ENCODE measurements at places on chromosomes 2 and 18. TPM values are rescaled to one million over a fixed set of nuclear protein-coding genes. Genes with fewer than 3 reads are reported as not detected.

DNA sequence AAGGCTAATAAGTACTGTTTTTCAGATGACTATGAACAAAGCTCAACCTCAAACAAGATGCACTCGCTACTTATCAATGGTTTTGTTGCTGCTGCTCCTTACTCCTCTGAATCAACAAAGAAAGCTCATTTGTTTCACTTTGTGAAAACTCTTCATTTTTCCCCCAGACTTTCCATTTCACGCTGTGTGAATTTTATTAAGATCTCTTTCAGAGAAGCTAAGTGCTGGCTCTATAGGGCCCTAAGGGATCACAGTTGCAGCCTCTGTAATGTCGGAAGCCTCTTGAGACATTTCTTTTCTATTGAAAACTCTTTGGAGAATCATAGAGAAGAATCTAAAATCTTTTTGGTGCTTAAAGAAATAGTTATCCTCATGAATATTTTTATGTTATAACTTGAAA is 209.8 kb downstream of the CD226 start:
- H3K27ac ChIP-seq: no peak overlapping the region
- no peaks in the 10 kb centered on the region for H3K27me3 ChIP-seq
- DNase-seq: no peak
- no peaks in the 10 kb centered on the region for H3K36me3 ChIP-seq
- no peaks in the 10 kb centered on the region for H3K4me1 ChIP-seq
- H3K4me3 ChIP-seq: no peak overlapping the region

DNA sequence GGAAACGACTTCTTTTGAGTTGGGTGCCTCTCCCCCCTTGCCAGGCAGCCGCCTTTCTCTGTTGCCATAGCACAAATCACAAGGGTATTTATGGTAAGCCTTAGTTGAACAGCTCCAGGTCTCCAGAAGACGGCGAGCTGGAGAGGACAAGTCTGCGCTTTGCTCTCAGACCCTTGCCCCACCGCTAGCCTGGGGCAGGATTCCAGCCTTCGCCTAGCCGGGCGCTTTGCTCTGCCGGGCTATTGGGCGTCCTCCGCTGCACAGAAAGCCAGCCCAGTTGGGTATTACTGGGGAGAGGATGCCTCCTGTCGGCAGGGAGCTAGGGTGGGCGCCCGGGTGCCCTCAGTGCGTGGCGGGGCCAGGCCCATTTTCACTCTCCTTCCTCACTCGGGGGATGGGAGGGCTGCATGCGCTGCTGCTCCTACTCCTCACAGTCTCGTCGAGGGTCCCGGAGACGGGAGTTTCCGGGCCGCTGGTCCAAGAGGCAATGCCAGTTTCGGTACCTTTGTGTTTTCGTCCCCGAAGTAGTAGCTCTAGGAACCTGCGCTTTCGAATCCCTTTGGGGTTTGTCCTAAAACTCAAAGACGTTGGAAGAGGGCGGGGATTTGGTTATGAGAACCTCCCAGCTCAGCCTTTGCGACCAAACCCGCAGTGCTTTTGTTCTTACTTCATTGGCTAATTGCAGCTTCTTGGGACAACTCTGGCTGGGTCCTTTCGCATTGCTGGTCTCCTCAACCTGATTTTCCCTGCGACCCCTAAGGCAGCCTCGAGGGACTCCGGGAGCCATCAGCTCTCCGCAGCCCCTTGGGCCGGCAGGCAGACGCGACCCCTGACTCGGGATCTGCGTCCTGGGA is 3.6 kb upstream of the DLX2 start:
- H3K27me3 ChIP-seq: no peaks in the 10 kb centered on the region
- no peaks in the 10 kb centered on the region for H3K36me3 ChIP-seq
- H3K27ac ChIP-seq: no peak overlapping the region
- no peak for DNase-seq
- no peak overlapping the region for H3K4me3 ChIP-seq

Gene EPB41L3
- 7.1 TPM for total RNA-seq

GRCh38 chr2:191618786-191619185 is 59.1 kb upstream of the NABP1 start:
- H3K36me3 ChIP-seq: no peaks in the 10 kb centered on the region
- H3K27me3 ChIP-seq: no peaks in the 10 kb centered on the region
- H3K27ac ChIP-seq: peak overlapping the region; percentile 57
- no peak overlapping the region for H3K4me3 ChIP-seq

Gene TMEM127
- total RNA-seq: 43.3 TPM

DNA sequence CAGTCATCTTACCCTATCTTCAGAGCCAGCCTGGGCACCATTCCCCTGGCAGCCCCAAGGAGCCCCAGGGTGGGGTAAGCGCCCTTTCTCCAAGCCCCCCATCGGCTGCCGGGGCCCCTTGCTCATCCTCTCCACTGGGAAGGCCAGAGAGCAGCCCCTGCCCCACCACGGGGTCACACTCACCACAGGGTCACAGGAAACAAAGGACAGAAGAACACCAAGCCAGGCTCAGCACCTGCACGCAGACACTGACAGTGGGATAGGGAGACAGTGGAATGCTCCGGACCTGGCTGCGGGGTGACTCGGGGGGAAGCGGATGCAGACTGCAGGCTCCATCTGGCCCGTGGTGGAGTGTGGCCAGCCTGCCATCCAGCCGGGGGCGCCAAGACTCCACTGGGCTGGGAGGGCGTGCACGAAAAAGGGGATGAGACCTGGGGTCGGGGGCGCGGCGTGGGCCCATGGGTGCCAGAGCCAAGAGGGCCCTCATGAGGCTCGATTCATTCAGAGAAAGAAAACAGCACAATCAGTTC is 21.1 kb downstream of the HDAC4 start:
- no peaks in the 10 kb centered on the region for H3K4me1 ChIP-seq
- DNase-seq: no peak
- H3K27me3 ChIP-seq: no peaks in the 10 kb centered on the region
- no peak overlapping the region for H3K27ac ChIP-seq
- H3K4me3 ChIP-seq: no peak overlapping the region

Gene PARD3B
- total RNA-seq: 66.5 TPM

- H3K36me3 ChIP-seq: no peaks in the 10 kb centered on the region
- no peaks in the 10 kb centered on the region for H3K27me3 ChIP-seq
- H3K27ac ChIP-seq: no peak overlapping the region
Observed at GRCh38 chr2:217743407-217743806, 259.4 kb downstream of the TNS1 start.

Gene RAPGEF4
- total RNA-seq: 0.98 TPM

Gene PLEKHH2
- 0.28 TPM for total RNA-seq

- H3K36me3 ChIP-seq: no peaks in the 10 kb centered on the region
- no peak overlapping the region for H3K4me3 ChIP-seq
- no peaks in the 10 kb centered on the region for H3K27me3 ChIP-seq
- no peaks in the 10 kb centered on the region for H3K4me1 ChIP-seq
Observed at GRCh38 chr2:230496891-230497290, 80.9 kb downstream of the SP100 start.

DNA sequence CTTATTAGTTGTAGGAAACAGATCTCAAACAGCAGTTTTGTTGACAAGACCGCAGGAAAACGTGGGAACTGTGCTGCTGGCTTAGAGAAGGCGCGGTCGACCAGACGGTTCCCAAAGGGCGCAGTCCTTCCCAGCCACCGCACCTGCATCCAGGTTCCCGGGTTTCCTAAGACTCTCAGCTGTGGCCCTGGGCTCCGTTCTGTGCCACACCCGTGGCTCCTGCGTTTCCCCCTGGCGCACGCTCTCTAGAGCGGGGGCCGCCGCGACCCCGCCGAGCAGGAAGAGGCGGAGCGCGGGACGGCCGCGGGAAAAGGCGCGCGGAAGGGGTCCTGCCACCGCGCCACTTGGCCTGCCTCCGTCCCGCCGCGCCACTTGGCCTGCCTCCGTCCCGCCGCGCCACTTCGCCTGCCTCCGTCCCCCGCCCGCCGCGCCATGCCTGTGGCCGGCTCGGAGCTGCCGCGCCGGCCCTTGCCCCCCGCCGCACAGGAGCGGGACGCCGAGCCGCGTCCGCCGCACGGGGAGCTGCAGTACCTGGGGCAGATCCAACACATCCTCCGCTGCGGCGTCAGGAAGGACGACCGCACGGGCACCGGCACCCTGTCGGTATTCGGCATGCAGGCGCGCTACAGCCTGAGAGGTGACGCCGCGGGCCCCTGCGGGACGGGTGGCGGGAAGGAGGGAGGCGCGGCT is at the start of gene TYMS:
Gene TYMS (plus strand): TSS at position 343 of the 690 bp plus-strand sequence. CDS start 90 bp downstream, at position 433.
- H3K4me1 ChIP-seq: no peaks in the 10 kb centered on the region
- DNase-seq: peak; percentile 88
- H3K27me3 ChIP-seq: no peaks in the 10 kb centered on the region

Gene MEP1B
- total RNA-seq: not detected

DNA sequence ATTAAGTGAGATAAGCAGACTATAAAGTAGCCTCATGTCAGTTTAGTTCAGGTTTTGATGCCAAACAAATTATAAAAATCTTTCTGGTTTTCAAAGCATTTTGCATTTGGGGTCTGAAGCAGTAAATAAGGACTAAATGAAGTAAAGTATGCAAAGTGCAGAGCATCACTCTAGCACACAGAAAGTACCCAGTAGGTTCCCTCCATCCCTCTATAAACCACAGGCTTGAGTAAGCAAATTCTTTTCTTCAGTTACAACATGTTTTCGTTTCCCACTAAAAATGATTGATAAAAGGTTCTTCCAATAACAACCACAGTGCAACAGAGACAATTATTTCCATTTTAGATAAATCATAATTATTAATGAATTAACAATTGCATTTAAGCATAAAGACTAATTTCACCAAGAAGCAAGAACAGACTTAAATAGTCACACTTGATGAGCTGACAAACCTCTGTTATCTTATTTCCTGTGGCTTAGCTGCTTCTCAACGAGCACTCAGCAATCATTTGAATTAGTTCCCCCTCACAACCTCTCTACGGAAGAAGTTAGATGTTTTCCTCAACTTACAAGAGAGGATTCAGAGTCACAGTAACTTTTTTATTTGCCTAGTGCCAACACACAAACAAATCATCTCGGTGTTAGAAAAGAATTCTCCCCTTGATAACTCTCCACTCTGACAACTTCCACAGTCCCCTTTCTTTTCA is 249.8 kb downstream of the NBAS start:
- DNase-seq: no peak
- H3K27ac ChIP-seq: no peak overlapping the region
- H3K36me3 ChIP-seq: no peaks in the 10 kb centered on the region
- H3K4me3 ChIP-seq: no peak overlapping the region

DNA sequence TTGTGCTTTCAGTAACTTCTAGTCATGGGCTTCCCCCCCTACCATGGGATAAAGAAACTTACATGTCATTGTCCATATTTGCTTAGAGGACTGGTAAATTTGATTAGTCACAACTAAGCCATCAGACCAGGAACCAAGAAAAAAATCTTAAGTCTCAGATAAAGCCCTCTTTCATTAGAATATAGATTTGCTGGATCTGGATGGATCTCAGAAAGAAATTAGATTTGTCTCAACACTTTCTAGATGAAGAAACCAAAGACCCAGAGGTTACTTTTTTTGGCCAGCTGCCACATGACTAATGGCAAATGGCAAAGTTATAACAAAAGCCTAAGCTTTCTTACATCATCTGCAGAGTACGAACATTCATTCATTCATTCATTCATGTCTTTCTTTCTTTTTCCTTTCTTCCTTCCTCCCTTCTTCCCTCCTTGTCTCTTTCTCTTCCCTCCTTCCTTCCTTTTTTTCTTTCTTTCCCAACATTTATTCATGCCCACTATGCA is 60.2 kb downstream of the CDCA7 start:
- H3K36me3 ChIP-seq: no peaks in the 10 kb centered on the region
- H3K4me1 ChIP-seq: no peaks in the 10 kb centered on the region
- no peak overlapping the region for H3K27ac ChIP-seq
- H3K4me3 ChIP-seq: no peak overlapping the region

- no peaks in the 10 kb centered on the region for H3K4me1 ChIP-seq
- H3K4me3 ChIP-seq: no peak overlapping the region
- H3K27me3 ChIP-seq: no peaks in the 10 kb centered on the region
- no peak overlapping the region for H3K27ac ChIP-seq
- H3K36me3 ChIP-seq: no peaks in the 10 kb centered on the region
Observed at GRCh38 chr2:58891828-58892377, 650.8 kb upstream of the FANCL start.

DNA sequence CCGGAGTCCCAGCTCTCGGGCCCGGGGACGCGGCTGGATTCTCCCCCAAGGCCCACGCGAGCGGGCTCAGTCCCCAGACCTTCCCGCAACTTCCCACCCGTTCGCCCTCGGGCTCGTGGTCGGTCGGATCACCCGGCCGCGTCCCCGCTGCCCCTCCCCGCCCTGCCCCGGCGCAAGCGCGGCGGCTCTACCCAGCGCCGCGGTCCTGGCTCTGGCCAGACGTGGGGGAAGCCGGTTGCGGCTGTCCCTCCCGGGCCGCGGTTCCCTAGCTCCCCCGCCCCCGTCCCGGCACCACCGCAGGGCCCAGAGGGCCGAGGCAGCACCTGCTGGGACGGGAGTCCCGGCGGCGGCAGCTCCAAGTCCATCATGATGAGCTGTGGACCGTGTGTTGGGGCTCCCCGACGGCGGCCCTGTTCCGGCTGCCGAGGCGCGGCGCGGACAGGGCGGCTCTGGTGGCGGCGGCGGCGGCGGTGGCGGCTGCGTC is 276 bp downstream of the NFE2L2 start:
- H3K27me3 ChIP-seq: no peaks in the 10 kb centered on the region
- H3K4me1 ChIP-seq: peaks cover 40% of the 10 kb centered on the region
- DNase-seq: peak; percentile 43
- no peaks in the 10 kb centered on the region for H3K36me3 ChIP-seq

Gene TCF7L1
- 27.7 TPM for total RNA-seq

GRCh38 chr2:181851726-181852125 is 39.8 kb upstream of the ITPRID2 start:
- H3K27me3 ChIP-seq: no peaks in the 10 kb centered on the region
- H3K36me3 ChIP-seq: no peaks in the 10 kb centered on the region
- DNase-seq: no peak

GRCh38 chr18:9734189-9734588 is 26.1 kb downstream of the RAB31 start:
- H3K4me3 ChIP-seq: no peak overlapping the region
- no peaks in the 10 kb centered on the region for H3K36me3 ChIP-seq
- peaks cover 42% of the 10 kb centered on the region for H3K4me1 ChIP-seq
- DNase-seq: peak; percentile 61
- peak overlapping the region; percentile 94 for H3K27ac ChIP-seq

DNA sequence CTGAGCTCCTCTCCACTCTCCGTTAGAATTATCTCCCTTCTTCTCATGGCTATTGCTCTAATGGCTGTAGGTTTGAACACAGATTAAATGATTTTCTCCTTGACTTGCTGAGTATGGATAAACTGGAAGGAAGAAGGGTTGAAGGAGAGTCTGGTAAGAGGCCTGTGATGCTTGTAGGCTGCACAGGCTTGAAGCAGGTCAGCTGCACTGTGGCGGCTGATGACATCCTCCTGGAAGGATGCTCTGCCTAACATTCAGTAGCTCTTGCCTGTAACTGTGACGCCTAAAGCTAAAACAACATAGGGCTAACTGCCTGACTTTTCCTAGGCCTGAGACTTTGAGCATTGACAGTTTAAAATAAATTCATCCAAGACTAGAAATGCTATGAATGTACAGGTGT is 166.3 kb downstream of the MREG start:
- DNase-seq: no peak
- H3K36me3 ChIP-seq: no peaks in the 10 kb centered on the region
- no peak overlapping the region for H3K4me3 ChIP-seq
- no peaks in the 10 kb centered on the region for H3K27me3 ChIP-seq
- no peaks in the 10 kb centered on the region for H3K4me1 ChIP-seq

Gene KIAA2012
- 0.37 TPM for total RNA-seq

Gene FANCL
- total RNA-seq: 30.2 TPM

- no peak overlapping the region for H3K4me3 ChIP-seq
- no peaks in the 10 kb centered on the region for H3K27me3 ChIP-seq
- H3K4me1 ChIP-seq: no peaks in the 10 kb centered on the region
- DNase-seq: no peak
- H3K36me3 ChIP-seq: no peaks in the 10 kb centered on the region
Observed at GRCh38 chr18:61764381-61764780, 128.4 kb downstream of the RNF152 start.

Gene SCN7A
- 0.23 TPM for total RNA-seq
